Adipocyte (in vitro differentiated cells): ENCODE measurements at places on chromosomes 16 and 17.

- no peak for DNase-seq
Measured at GRCh38 chr17:17035920-17036523, 6.2 kb upstream of the MPRIP start.

GRCh38 chr16:28858421-28858820 lies 5.2 kb upstream of the SH2B1 start:
- DNase-seq: no peak

DNA sequence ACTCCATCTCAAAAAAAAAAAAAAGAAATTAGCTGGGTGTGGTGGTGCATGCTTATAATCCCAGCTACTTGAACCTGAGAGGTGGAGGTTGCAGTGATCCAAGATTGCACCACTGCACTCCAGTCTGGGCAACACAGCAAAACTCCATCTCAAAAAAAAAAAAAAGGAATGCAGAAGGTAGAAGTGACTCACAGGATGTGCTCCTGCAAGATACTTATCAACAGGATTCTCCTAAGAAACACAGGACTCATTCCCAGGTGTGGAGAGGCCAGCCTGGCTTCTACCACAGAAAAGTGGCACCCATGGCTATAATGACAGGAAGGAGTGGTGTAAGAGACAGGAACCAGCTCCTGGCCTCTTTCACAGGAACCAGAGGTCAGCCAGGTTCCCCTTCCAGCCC lies 13.8 kb downstream of the ELMO3 start:
- DNase-seq: no peak

GRCh38 chr16:2019921-2020831 lies 591 bp downstream of the NPW start:
- DNase-seq: peak; percentile 40

GRCh38 chr16:88640498-88641247 lies 2.3 kb downstream of the IL17C start:
- DNase-seq: no peak

DNA sequence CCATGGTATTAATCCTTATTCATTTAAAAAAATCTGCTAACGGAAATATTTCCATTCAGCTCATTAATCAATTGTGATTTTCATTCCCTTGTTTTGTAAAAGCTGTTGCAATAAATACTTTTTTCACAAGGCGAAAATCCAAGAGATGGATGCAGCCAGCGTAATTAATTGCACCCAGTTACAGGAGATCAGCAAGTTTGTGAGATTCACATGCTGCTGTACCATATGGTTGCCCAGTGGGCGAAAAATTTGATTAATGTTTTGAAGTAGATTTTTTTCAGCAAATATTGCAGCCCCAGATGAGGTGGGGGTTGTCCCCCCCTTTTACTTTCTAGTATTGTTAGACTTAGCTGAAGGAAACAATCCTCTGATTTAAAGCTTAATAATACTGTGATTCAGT lies 186.6 kb downstream of the WWOX start:
- DNase-seq: no peak

DNA sequence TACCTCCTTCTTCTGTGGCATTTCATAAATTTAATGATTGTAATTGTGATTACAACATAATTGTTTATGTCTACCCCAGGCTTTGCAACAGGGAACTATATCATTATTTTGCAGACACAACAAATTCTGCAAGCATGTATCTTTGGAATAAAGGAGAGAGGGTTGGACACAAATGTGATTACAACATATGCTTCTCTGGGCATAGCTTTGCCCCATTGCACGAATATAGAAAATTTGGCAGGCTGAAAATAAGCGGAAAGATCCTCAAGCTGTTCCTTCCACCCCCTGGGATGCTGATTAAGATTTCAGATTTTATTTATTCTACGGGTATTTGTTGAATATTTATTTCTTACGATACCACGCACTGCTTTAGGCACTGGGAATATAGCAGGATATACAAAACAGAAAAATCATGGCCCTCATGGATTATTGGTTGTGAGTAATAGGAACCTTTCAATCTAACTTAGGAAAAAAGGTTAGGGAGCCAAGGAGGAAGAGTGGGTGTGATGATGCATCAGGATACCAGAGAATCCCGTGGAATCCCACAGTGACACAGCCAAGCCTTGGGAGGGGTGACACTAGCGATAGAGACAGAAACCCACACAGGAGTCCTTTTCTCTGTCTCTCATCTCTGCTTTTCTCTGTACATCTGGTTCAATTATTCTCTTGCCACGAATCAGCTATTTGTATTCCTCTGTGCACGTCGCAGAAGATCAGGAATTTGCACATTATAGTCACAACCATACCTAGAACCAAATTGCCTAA lies 520.7 kb downstream of the MAF start:
- DNase-seq: no peak

DNA sequence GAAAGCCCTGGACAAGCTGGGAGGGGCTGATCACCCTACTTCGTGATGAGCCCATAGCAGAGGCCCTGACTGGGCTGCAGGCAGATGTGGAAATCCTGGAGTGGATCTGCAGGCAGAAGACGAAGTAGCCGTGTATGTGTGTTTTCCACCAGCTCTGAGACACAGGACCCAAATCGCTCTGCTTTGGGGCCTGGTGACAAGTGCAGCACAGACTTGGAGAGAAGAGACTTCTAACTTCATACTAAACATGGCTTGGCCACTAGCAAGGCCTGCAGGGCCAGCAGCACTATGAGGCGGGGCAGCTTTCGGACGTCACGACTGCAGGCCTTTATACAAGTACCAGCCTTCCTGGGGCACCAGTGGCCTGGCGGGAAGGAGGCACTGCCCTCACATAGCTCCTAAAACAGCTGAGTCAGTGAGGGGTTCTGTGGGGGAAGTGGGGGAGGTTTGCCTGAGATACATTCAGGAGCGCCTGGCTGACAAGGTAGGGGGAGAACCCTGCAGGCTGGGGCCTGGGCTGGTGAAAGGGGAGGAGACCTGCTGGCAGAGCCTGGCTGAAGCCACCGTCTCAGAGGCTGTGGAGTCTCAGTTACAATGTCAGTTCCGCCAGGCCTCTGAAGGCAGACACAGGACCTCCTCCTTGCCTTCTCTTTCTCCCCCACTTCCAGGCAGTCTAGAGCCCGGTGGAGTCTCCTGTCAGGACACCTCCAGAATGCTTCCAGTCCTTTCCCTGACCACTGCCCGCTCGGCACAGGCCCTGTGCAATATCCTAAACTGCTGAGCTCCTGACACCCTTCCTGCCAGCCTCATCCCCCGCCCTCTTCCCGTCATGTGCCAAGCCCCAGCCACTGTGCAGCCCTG lies 73.4 kb downstream of the WSB1 start:
- DNase-seq: no peak

DNA sequence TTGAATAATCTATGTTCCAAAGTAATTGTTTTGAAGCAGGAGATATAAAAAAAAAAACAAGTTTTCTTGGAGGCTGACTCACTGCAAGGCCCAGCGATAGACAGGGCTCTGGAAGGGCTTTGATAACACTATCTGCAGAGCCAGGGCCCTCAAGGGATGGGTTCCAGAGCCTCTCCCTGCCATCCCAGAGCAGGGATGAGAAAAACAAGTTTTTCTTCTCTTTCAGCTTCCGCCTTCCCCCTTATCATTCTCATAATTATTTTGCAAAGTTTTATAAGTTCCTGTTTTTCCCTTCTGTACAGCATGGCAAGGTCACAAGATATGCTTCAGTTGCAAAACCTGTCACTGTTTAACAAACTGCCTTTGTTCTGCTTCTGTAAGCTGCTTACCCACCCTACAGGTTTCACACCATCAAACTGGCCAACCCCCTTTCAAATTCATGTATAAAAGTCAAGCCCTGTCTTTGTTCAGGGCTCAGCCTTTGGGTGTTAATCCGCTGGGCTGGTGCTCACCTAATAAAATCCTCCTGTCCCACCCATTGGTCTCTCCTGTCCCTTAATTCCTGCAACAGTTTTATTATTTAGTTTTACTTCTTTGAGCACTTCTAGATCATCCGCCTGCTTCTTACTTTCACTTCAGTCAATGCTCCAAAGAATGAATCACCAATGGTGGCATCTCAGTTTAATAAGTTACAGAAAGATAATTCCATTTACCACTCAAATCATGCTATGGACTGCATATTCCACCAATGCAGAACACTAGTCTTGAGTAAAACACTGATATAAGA lies 5.6 kb upstream of the THUMPD1 start:
- DNase-seq: no peak

- peak; percentile 56 for DNase-seq
Measured at GRCh38 chr16:87784812-87785211, 19.0 kb upstream of the KLHDC4 start.

GRCh38 chr17:35238821-35239220 lies 4.1 kb upstream of the SLFN5 start:
- peak; percentile 43 for DNase-seq

DNA sequence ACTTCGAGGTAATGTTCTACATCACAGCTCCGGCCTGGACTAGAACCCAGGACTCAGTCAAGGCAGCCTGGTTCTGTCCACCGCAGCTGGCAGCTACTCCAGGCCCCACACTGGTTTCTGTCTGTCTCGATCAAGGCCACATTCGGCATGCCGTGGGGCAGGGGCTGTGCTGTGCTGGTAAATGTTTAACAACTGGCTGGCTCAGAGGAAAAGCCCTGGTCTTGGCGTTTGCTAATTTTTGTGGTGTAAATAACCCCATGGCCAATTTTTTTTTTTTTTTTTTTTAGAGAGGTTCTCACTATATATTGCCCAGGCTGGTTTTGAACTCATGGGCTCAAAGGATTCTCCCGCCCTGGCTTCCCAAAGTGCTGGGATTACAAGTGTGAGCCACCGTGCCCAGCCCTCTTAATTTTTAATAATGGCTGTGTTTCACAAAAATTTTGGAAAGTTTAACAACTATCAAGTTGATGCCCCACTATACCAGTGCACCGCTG lies 328 bp upstream of the DRC7 start:
- DNase-seq: no peak

- DNase-seq: no peak
Measured at GRCh38 chr16:68289621-68290329, 21.0 kb downstream of the SLC7A6OS start.

DNA sequence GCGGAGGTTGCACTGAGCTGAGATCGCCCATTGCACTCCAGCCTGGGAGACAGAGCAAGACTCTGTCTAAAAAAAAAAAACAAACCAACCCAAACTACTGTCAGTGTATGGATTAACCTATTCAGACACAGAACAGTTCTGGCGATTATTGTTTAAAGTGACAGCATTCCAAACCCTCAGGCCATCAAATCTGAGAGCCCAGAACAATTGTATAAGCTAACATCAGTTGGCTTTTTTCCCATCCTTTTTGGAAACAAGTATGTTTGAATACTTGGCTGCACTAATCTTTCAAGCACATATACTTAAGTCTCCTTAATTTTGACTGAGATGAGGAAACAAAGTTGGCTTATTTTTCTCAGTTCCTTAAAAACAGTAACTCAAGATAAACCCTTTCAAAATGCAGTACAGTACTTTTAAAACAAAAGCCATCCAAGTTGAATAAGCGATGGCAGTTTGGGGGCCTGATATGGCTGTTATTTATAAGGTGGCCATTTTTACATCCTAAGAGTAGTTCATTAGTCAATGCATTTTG lies 1.4 kb downstream of the ZSWIM7 start:
- peak; percentile 19 for DNase-seq

GRCh38 chr16:75209944-75210343 lies 3.0 kb upstream of the CTRB2 start:
- no peak for DNase-seq

DNA sequence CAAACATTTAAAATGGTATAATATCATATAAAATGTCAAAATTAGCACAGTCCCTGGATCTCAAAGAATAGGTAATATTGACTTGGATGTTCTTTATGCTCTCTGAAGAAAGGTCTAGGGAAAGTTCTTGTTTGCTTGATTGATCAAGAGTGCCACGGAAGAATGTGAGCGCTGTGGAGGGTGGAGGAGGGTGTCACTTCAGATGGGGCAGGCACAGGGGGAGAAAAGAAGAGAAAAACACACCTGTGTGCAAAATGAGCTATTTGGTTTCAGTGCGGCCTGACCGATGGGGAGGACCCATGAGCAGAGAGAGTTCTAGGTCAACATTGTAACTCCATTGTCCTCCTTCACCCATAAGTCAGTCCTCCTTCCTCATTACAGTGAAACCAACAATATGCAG lies 8.8 kb upstream of the VPS4A start:
- DNase-seq: no peak

DNA sequence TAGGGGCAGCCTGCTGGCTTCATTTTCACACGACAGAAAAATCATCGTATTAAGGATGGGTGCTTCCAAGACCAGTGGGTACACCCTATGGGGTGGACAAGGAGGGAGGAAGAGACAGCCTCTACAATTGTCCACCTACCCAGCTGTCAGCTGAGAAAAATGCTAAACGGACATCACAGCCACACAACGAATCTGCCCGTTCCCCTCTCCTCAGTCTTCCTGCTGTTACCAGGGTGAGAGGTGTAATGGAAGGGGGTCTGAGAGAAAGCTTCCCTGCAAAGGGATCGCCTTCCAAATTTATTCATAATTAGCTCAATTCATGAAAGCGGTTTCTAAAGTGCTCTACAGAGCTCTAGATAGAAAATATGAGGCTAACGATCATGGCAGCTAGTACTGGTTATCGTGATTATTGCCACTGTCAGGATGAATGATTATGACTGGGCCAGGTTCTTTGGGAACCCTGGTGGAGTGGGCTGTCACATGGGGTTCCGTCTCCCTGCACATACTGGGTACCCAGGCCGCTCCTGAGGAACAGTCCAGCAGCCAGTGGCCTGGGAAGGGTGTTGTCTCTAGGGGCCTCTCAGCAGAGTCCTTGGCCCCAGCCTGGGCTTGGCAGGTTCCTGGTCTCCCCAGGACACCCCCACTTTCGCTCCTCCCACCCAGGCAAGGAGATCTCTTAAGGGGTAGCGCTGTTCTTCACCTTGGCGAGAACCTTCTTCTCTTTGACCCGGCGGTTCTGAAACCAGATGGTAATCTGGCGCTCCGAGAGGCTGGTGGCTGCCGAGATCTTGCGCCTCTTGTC lies 2.2 kb downstream of the HOXB13 start:
- no peak for DNase-seq

- no peak for DNase-seq
Measured at GRCh38 chr16:66366433-66367299, at the start of gene CDH5. CDH5 (plus strand) TSS chr16:66366691; CDS start chr16:66379338, 12,647 bp downstream.

DNA sequence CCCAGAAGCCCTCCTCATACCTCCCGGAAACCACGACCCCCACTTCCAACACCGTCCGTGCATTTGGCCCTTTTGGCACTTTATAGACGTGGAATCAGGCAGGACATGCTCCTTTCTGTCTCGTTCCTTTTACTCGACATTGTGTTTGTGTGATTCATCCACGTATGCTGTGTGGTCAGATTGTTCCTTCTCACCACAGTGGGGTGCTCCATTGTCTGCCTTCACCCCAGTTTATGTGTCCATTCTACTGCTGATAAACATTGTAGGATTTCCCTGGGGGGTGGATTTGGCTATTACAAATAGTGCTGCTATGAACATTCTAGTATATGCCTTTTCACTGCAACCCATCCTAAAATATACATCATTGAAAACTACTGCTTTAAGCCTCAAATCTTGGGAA lies 28.9 kb upstream of the RPH3AL start:
- DNase-seq: no peak

GRCh38 chr17:20228410-20228809 lies 219.3 kb downstream of the SPECC1 start:
- no peak for DNase-seq

- DNase-seq: peak; percentile 96
Measured at GRCh38 chr17:82267575-82268379, 5.7 kb downstream of the CSNK1D start.
